ENCODE measurements at places on chromosomes 3 and 15.

- DNase-seq: no peak
Observed at GRCh38 chr3:112640930-112641801, at the start of gene CCDC80. TSS of gene CCDC80 (minus strand) at chr3:112641143. CDS start at chr3:112639905, 1,238 bp downstream.

- DNase-seq: no peak
Observed at GRCh38 chr15:45640616-45641015, 5.8 kb downstream of the SQOR start.

DNA sequence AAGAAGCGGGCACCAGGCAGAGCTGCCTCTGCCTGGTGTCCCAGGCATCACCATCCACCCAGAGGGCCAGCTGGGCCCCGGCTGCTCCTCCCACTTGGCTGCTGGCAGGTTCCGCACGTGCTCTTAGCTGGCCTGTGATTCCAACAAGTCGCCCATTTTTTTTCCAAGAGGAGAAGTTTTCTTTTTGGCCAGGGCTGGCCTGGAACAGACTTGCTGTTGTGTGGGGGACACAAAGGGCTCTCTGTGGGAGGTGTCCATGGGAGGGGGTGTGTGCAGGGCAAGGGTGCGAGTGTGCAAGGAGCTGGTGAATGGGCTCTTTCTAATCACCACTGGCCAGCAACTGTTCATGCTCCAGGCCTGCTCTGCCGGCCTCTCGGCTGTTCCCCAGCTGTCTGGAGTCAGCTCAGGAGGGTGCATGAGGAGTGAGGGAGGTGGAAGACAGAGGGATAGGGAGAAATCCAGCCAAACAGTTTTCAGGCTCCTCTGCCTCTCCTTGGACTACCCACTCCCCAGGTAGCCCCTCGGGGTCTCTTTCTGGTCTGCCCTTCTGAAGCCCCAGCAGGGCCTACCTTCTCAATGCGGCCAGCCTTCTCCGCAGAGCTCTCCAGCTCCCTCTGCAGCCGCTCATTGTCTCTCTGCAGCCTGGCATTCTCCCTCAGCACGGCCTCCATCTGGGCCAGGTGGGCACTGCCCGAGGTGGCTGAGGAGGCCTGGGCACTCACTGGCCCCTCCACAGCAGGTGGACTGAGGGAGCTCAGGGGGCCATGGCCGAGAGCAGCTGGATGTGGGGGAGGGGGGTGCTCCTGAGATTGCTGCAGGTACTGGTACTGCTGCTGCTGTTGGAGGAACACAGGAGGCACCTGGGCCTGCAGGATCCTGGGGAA lies 7.1 kb downstream of the AMOTL2 start:
- DNase-seq: peak; percentile 93

GRCh38 chr3:49244581-49245205 lies 32.3 kb downstream of the C3orf62 start:
- DNase-seq: peak; percentile 33

DNA sequence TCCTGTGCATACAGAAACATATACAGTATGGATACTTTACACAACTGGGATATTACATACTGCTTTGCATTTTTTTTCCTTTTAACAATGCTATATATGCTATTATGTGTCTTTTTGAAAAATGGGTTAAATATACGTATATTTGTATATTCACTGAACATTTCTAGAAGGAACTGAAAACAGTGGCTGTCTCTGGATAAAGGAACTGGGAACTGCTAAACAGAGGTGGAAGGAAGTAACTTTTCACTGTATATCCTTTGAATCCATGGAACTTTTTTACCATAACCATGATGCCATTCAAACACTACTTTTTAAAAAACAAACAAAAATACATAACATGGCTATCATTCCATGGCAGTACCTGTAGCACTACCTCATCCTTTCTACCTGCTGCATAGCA lies 1.8 kb downstream of the MTFMT start:
- DNase-seq: no peak
